A172 (cell line): ENCODE measurements at places on chromosomes 13 and 19. TPM values are rescaled to one million over a fixed set of nuclear protein-coding genes. Genes with fewer than 3 reads are reported as not detected.

Gene GSX1
- not detected in 2 replicates for total RNA-seq

Gene IGSF23
- not detected in 2 replicates for total RNA-seq

Gene EDNRB
- total RNA-seq, result not detected in 2 replicates

Gene EBI3
- 6.4 and 8.1 TPM in 2 replicates for total RNA-seq

- no peak for DNase-seq
Measured at GRCh38 chr13:77480066-77480465, 55.4 kb upstream of the SCEL start.

GRCh38 chr19:1510807-1511206 lies 2.0 kb downstream of the ADAMTSL5 start:
- DNase-seq, result no peak

DNA sequence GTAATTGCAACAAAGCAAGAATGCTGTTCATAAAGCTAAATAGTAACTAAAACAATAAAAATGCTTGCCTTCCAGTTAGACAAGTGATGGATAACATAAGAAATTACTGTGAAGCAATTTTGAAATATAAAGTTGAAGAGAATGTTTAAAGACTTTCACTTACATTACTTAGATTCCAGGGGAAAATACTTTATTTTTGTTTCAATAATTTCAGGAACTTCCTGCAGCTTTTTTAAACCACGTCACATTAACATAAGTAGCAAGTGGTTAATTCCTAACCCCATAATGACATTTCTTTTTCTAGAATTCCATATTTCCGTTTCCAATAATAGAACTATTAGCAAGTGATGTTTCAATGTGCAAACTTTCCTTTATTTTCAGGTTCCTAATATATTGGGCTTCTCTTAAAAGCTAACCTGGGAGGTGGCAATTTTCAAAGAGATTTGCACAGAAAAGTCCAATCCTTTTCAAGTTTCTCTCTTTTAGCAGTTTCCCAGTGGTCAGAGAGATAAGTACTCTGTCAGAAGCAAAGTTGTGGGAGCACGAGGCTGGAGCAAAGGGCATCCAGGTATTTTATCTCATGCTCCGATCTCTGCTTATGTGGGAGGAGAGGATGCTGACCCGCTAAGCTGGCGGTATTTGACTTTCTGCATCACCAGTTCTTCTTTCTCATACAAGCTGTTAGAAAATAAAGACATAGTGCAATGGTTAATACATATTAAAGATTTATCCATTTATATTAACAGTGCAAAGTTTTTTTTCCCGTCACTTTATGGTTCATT lies 1025.3 kb downstream of the EFNB2 start:
- no peak for DNase-seq

GRCh38 chr19:52570000-52570861 lies at the start of gene ZNF701:
Gene ZNF701, plus strand, starts transcription at chr19:52570287. Its CDS starts 3,861 bp downstream, at chr19:52574148.
- DNase-seq, result peak; percentile 82

GRCh38 chr13:75825594-75825993 lies 189.5 kb downstream of the LMO7 start:
- no peak for DNase-seq
